ENCODE measurements at places on chromosomes 6 and 20.

DNA sequence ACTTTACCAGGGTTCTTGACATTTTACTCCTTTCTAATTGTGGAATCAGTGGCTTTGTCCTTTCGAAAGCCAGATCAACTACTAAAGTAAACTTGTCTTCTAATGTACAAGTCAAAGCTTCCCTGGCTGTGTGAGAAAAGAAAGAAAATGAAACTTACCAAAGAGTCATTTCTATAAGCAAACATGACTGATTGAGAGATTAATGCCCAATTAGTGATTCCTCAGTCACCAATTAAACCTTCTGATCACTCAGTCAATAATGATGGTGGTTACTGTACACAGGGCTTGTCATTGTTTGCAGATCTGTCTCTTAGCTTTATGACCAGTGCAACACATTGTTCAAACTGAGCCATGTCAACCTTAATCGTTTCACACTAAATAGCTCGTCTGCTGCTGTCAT is 1168.4 kb upstream of the CITED2 start:
- no peak for DNase-seq

- no peak for DNase-seq
Measured at GRCh38 chr6:109896341-109896740, 81.8 kb upstream of the GPR6 start.

DNA sequence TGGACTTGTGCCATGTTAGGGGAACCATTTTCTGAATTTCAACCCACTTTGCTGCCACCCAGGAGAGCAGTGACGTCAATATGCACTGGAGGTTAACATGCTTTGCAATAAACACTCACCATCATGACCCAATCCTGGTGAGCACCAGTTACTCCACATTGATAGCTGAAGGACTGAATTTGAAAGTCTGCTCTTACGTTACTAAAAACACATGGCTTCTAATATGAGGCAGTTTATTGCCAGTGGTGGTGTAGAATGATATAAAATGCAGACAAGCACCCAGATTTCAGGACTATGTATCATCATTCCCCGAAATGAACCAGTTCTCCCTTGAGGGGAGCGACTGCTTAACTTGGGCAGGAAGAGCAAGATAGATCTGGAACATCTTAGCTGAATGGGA is 23.8 kb downstream of the RFPL4B start:
- DNase-seq: no peak

GRCh38 chr6:36657271-36657670 is 21.2 kb upstream of the CDKN1A start:
- DNase-seq: no peak

DNA sequence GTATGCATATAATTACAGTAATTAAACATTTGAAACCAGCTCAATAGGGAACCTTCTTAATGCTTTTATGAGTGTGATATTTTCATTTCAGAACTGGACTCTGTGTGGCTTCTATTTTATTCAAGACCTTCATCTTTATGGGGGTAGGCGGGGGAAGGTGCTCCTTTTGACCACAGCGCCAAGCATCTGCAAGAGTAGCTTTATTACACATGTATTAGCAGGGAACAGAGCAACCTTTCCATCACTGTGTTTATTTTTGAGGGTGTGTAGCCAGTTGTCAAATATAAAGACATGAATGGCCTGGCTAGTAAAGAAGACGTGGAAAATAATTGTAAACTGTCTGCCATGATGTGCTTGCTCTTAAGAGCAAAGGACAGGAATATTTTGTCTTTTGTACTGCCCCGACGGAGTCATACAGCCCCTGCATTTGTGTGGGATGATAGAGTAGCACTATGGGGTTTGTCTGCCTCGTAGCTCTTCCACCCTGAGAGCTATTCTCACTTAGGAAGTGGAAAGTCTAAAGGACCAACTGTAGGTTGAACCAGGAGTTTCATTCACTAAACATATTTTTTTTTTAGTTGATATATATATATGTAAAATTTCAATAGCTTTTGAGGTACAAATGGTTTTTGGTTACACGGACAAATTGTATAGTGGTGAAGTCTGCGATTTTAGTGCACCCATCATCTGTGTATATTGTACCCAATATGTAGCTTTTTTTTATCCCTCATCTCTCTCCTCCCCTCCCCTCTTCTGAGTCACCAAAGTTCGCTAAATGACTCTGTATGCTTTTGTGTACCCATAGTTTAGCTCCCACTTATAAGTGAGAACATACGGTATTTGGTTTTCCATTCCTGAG is 91.2 kb downstream of the CARMIL1 start:
- no peak for DNase-seq

DNA sequence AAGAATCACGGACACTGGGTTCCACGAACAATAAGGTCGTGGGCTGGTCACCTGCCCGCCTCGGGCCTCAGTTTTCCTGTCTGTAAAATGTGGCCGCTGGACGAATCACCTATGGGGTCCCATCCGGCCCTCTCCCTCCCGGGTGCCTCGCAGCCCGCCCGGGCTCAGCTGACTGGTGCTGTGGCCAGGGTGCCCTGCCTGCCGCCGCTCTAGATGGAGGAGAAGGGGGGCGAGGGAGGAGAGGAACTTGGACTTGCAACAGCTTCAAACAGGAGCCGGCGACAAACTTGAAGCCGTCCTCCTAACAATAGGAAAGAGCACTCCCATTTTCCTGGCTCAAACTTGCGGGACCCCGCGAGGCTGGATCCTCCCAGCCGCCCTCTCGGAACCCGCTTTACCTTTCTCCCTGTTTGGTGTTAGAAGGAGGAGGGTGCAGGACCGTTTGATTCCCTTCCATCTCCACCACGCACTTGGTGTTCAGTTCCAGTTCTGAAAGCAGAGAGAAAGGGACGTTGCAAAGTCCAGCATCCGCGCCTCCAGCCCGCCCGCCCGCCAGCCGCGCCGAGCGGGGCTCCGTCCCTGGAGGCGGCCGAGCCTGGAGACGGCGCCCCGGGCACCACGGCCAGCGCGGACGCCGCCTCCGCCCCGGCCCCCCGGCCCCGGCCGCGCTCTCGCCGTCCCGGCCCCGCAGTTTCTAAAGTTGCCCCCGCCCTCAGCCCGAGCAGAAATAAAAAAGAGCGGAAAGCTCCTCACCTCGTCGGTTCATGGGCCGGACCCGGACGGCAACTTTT is 584 bp downstream of the KIF13A start:
- no peak for DNase-seq

GRCh38 chr6:42935322-42935721 is 6.0 kb downstream of the CNPY3 start:
- no peak for DNase-seq

- DNase-seq: no peak
Measured at GRCh38 chr6:88574651-88575050, 388.8 kb downstream of the RNGTT start.

DNA sequence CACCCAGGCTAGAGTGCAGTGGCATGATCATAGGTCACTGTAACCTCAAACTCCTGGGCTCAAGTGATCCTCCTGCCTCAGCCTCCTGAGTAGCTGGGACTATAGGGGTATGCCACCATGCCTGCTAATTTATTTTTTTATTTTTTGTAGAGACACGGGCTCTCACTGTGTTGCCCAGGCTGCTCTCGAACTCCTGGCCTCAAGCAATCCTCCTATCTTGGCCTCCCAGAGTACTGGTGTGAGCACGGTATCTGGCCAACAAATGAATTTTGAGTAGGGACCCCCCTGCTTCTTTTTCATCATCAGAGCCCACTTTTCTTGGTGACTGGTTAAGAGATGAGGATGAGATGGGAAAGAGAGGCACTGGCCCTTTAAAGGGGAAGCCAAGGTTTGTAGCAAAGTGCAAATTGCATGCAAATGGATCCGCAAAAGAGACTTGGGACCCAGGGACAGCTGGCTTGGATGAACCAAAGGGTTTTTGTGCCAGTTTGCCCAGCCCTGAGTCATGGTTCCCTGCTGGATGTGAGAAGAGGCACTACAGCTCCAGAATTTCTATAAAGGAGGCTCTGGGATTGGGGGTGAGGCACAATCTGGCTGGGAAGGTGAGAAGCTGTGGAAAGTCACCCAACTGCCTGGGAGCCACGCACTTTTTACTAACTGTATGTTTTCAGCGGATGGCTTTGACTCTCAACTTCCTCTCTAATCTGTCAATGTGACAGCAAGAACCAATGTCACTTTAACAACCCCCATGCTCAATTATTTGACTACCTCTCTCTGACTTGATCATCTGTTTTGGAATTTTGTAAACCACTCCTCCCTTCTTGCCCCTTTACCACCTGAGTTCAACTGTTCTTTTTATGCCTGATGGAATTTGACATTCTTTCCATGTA is 58.7 kb upstream of the RNF24 start:
- DNase-seq: no peak

GRCh38 chr20:11564491-11564890 is 353.2 kb upstream of the BTBD3 start:
- DNase-seq: no peak

DNA sequence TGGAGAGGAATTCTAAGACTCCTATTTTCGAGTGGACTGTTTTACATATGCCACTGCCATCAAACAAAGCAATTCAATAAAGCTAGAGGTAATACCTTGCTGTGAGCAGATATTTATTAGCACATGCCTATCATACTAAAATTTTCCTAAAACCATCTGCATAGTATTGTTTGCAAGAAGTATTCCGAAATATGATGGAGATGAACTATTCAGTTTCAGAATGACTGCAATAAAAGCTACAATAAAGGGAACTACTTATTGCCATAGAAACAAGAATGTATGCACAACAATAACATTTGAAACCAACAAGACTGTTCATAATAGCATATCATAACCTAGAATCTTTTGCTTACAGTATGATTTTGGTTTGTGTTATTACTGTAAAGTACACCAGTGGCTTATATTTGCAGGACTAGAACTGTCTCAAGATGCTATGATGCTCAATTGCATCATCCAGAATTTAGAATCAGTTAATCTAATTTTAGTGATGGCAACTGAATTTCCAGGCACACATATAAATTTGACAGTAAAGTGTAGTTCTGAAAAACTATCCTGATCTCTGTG is 144.3 kb downstream of the GRIK2 start:
- DNase-seq: no peak

GRCh38 chr20:23243791-23244155 is 106.8 kb upstream of the NXT1 start:
- no peak for DNase-seq

- DNase-seq: no peak
Measured at GRCh38 chr6:42766163-42766670, 15.6 kb upstream of the BICRAL start.

DNA sequence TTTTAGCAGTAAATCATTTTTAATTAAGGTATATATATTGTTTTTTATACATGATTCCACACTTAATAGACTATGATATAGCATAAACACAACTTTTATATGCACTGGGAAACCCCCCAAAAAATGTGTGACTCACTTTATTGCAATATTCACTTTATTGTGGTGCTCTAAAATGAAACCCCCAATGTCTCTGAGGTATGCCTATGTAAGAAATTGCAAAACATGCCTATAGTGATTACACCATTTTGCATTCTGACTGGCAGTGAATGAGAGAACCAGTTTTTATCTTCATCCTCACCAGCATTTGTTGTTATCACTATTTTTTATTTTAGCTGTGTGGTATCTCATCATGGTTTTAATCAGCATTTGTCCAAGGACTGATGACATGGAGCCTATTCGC is 8.5 kb upstream of the CST11 start:
- no peak for DNase-seq

- no peak for DNase-seq
Measured at GRCh38 chr20:53698371-53698978, 104.8 kb upstream of the ZNF217 start.

DNA sequence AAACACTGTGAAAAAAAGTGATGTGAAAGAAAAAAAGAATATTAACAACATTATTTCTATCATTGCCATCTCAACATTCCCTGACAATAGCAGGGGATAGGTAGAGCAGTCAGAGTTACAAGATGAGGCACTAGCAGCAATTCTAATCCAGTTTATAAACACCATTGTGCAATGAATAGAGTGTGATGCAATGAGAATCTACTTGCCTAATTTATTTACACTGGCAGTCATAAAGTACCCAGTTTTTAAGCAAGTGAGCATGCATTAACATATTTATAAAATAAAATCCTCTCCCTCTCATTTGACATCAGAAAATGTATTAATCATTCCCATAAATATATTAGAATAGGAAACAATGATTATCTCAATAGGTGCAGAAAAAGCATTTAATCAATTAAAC is 2.5 kb upstream of the MANEA start:
- DNase-seq: no peak

DNA sequence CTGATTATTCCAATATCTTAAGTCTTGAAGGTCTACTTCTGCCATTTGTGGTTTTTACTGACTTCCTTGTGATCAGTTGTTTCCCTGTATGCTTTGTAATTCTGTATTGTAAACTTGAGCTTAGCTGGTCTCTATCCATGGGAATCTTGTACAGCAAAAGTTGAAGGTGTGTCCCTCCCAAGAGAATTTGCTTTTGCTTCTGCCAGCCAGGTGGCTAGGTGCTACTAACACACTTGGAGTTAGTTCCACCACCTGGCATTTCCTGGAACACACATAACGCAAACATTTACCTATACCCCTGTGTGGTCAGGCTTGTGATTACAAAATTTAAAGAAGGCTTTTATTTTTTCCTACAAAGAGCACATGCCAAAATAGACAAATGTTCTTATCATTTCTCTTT is 141.2 kb downstream of the GRM4 start:
- no peak for DNase-seq

DNA sequence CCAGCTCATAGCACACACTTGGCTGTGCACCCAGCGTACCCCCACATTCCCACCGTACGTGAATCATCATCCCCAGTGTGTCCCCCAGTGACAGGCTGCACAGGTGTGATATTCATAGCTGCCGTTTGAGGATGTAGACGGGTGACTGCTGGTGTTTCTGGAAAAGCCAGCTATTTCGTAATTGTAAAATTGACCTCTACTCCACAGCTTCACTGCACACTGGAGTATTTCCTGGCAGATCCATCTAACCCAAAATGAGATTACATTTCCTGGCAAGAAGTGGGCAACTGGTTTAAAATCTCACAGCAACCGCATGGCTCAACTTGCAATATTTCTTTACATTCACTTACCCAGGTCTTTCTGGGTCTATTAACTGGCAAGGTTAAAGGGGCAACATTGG is 30.3 kb downstream of the CD83 start:
- DNase-seq: no peak

DNA sequence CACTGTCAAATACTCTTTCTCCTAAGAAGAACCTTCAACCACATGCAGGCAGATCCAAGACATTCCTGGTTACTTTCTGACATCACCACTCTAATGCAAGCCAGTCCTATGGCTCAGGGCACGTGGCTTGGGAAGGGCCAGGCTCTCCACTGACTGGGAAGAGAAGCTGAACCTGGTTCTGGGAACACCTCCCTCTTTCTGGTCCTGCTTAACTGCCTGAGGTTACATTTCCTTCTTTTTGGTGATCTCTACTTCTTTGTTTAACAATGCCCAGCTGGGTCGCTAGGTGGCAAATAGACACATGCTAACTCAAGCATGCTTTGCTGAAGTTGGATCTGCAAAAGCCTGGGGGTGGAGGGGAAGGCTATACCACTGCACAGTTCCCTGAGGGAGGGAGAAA is 249.8 kb downstream of the GMDS start:
- DNase-seq: no peak

GRCh38 chr6:72552938-72553337 is 68.9 kb upstream of the KCNQ5 start:
- DNase-seq: no peak

Data from iPS DF 19.7 (cell line).